ENCODE measurements at places on chromosomes 16 and 17.

DNA sequence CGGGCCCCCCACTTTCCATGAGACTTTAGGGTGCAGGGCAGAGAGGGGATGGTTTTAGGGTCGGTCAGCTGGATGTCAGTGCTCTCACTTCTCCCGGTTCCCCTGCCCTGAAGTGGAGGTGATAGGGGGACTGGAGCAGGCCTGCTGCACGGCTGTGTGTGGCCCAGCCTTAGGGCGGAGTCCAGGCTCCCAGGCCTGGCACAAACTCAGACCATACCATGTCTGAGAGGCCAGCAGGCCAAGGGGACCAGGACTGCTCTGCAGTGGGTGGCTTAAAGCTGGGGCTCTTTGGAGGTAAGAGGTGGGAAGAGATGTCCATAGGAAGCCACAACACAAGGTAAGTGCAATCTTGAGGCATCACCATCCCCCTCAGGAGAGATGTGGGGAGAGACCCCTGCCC is 8.3 kb downstream of the TFAP4 start:
- DNase-seq = no peak

DNA sequence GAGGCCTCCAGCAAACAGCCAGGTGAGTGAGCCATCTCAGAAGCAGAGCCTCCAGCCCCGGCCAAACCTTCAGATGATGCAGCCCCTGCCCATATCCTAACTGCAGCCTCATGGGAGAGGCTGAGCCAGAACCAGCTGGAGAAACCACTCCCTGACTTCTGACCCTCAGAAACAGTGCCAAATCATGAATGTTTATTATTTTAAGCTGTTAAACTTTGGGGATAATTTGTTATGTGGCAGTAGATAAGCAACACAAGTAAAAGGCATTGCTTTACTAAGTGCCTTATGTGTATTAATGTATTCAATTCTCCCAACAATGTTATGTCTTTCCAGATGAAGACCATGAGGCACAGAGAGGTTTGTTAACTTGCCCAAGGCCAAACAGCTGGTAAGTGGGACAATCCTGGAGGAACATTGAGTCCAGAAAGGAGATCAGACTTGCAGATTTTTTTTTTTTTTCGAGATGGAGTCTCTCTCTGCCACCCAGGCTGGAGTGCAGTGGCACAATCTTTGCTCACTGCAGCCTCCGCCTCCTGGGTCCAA is 59.6 kb downstream of the SOCS1 start:
- DNase-seq = no peak

DNA sequence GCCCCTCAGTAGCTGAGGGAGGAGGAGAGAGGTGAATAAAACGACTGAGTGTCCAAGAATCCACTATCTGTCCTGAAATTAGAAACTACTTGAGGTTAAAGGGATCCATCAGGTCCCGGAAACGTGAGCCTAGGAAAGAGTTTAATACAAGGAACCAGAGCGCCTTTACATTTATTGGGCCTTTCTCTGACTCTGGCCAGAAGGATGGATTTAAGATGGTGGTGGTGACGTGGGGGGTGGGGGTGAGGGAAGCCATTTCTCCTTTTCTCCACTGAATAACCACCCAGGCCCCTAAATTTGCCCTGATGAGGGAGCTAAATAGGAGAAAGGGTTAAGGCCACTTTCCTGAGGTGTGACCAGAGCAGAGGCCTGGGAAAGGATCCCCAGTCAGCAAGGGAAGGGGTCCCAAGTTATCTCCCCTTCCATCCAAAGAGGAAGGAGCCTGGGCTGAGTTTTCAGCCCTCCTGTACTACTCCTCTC is 1.0 kb upstream of the HOXB9 start:
- DNase-seq = no peak

GRCh38 chr17:68853036-68853435 is 102.2 kb downstream of the ABCA8 start:
- no peak for DNase-seq

GRCh38 chr16:68802190-68802589 is 41.1 kb upstream of the TANGO6 start:
- no peak for DNase-seq

DNA sequence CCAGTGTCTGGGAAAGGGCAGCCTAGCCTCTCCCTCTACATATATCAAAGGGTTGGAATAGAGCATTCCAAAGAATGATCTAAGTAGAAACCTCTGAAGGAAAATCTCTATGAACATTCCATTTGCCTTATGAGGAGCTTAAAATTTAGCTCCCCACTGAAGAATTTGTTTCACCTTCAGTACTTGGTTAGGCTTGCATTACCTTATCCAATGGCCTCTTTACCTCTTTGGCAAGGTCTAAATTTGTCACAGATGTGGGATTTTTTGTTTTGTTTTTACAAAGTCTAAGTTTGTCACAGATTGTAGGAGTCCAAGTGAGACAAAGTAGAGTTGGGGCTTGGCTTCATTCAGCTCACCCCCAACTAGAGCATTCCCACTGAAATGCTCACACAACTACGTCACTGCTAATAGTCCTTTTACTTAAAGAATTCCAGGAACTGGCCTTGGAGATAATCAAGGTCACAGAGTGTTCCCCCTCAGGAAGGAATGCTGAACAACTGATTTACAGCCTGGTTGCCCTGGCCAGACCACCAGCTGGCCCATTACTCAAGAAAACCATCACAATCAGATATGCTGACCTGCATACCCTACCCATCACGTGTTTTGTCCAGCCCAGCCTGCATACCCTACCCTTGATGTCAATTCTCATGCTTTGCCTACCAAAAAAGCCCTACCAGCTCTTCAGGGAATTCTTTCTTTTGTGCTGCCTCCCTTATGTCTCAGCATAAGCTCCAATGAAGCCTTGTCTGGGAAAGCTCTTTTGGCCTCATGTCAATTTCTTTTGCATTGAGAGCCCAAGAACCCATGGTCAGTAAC is 26.5 kb upstream of the PPM1D start:
- no peak for DNase-seq

GRCh38 chr16:58530179-58530578 is 14.9 kb downstream of the SETD6 start:
- DNase-seq = no peak

DNA sequence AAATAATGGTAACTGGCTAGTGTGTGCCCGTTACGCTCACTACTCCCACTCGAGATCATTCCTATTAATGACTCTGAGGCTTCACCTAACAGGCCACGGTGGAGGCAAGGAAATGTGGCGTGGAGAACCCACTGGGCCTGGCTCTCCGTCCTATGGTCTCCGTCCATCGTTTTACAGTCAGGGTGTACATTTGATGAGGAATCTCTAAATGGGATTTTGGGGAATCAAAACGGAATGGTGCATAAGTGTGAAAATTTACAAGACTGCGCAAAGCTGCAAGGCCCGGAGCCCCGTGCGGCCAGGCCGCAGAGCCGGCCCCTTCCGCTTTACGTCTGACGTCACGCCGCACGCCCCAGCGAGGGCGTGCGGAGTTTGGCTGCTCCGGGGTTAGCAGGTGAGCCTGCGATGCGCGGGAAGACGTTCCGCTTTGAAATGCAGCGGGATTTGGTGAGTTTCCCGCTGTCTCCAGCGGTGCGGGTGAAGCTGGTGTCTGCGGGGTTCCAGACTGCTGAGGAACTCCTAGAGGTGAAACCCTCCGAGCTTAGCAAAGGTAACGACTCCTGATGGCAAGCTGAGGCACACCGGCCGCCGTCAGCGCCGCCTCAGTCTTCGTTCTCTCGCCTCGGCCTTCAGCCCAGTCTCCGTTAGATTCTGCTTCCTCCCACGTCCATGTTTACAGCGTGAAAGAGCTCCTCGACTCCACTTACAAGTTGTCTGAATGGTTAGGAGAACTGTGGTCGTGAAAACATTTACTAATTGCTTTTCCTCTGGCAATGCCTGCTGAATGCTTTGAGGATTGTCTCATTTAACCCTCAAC is at the start of gene RAD51C:
Gene RAD51C, plus strand, starts transcription at position 364 of the 817 bp plus-strand sequence. Its CDS starts 42 bp downstream, at position 406.
- DNase-seq = peak; percentile 88

- no peak for DNase-seq
Observed at GRCh38 chr17:78917451-78918275, 7.5 kb downstream of the TIMP2 start.

- DNase-seq = no peak
Observed at GRCh38 chr17:6674586-6674985, 23.0 kb downstream of the C17orf100 start.

GRCh38 chr16:12494661-12495060 is 309.0 kb downstream of the CPPED1 start:
- DNase-seq = no peak

GRCh38 chr17:42133461-42134041 is 10.9 kb downstream of the HSPB9 start:
- no peak for DNase-seq

- no peak for DNase-seq
Observed at GRCh38 chr17:78429618-78429995, 51.2 kb downstream of the PGS1 start.

DNA sequence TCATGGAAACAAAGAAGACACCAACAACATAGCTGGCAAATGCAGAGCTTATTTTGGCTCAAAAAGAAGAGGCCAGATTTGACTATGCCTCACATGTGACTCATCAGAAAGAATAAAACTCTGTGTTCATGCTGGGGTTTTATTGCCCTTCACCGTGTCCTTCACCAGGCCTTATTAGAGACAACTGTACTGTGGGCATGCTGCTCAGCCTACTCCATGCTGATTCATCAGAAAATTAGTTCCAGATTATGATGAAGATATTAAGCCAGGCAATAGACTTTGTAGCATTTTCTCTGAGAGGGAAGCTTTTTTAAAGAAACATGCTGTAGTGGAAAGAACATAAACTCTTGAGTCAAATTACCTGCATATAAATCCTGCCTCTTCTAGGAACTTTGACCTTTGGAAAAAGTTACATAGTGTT is 89.8 kb downstream of the CYB561 start:
- DNase-seq = no peak

GRCh38 chr17:46154151-46154816 is 38.9 kb downstream of the KANSL1 start:
- no peak for DNase-seq

DNA sequence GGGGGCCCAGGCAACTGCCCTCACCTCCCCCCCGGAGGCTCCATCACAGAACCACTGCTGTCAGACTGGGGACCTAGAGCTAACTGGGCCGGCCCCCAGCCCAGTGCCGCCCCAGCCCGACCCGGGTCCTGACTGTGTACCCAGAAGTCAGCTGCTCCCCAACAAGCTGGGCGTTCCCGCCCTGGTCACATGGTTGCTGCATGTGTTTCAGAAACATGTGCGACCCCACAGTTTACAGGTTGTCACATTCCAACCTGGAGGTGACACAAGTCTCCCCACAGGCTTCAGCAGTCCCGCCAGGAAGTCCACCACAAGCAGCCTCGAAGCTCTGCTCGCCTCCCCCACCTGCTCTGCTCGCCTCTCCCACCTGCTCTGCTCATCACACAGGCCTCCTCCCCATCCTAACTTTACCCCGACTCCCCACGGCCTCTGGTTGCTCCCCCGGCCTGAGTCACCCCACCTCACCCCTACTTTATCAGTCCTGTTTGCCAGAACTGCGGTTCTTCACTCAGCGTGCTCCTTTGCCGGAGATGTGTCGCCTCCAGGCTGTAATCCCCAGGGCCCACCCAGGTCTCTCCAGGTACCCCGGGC is 968 bp downstream of the MRPL28 start:
- DNase-seq = no peak

- DNase-seq = no peak
Observed at GRCh38 chr17:82333279-82334171, at the start of gene SECTM1. TSS of gene SECTM1 (minus strand) at chr17:82333766. CDS start at chr17:82327240, 6,526 bp downstream.

DNA sequence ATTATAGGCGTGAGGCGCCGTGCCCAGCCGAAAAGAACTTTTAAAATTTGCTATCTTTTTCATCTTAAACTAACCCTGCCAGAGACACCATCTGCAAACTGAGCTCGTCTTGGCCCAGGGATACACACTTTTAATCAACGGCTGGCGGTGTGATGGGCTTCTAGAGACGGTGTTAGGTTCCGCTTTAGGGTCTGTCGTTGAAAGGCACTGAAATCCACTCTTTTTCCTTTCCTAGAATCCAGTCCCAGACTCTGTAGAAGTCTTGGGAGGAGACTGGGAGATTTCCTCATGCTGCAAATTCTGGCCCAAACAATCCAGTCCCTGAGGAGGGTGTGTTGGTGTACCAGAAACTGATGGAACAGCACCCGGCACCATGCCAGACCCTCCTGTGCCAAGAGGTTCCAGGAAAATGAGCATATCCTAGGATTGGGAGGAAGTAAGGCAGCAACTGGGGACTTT is 52.0 kb upstream of the TEX2 start:
- DNase-seq = no peak

DNA sequence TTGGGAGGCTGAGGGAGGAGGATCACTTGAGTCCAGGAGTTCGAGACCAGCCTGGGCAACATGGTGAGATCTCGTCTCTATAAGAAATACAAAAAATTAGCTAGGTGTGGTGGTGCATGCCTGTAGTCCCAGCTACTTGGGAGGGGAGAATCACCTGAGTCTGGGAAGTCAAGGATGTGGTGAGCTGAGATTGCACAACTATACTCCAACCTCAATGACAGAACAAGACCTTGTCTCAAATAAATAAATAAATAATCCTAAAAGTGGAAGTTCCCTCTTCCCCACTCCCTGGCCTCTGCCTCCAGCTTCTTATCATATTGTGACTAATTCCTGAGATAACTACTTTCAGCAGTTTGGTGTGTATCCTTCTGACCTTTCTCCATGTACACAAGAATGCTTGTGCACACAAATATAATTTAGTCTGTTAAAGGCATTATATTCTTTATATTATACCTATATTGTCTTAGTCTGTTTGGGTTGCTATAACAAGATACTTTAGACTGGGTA is 23.5 kb upstream of the DNAJA2 start:
- no peak for DNase-seq

DNA sequence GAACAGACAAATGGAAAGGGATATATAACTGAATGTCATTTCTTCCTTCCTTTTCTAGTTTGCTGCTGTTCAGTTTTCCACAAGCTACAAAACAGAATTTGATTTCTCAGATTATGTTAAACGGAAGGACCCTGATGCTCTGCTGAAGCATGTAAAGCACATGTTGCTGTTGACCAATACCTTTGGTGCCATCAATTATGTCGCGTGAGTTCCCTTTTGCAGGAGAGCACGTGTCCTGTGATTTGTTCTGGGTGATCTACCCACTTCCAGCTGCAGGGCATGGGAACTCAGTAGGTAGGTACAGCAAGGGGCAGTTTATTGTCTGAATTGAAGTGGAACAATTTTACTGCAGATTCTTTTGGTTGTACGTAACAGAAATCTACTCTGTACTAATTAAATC is 8.8 kb downstream of the ITGAL start:
- no peak for DNase-seq

- DNase-seq = no peak
Observed at GRCh38 chr16:47624563-47624962, 163.4 kb downstream of the PHKB start.

DNA sequence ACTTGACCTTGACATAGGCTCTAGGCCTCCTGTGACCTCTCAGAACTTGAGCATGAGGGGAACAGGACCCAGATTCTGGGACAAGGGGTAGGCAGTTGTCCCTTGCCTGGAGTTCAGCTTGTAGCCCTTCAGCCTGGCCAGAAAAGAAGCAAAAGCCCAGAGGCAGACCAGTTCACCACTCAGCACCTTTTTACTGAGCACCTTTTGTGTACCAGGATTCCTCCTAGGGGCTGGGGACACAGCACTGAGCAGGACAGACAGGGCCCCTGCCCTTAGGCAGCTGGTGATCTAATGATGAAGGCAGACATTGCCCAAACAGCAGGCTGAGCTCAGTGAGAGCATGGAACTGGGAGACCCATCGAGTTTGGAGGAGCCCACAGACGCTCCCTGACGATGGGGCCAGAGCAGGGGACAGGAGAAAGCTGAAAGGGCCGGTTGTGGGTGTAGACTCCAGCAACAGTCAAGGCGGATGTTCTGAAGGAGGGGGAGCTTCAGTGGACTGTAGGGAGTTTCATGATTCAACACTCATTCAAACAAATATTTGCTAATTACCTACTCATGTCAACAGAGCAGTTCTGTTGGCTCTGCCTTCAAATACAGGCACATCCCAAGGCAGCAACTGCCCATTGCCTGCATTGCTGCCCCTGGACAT is 32.0 kb downstream of the SBK1 start:
- no peak for DNase-seq

GRCh38 chr17:68511254-68511670 is 968 bp upstream of the PRKAR1A start:
- DNase-seq = no peak

Measured in HuH-7 (cell line).